ENCODE measurements at places on chromosomes 2 and 18.

DNA sequence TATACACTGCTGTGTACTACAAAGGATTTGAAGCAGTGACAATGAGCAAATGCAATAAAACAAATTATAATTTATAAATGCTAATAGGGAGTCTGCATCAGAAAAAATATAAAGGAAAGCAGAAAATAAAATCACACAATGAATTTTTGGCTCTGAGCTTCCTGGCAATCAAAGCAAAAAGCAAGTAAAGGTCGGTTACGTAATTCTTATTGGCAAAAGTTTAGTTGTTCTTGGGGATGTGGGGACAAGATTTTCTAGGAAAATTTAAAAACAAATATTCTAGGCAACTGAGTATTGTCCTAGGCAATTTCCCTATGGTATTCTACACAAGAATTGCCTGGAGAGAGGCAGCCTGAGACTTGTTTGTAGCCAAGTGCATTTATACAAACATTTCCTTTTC lies 1.8 kb downstream of the ORC2 start:
- DNase-seq = no peak

DNA sequence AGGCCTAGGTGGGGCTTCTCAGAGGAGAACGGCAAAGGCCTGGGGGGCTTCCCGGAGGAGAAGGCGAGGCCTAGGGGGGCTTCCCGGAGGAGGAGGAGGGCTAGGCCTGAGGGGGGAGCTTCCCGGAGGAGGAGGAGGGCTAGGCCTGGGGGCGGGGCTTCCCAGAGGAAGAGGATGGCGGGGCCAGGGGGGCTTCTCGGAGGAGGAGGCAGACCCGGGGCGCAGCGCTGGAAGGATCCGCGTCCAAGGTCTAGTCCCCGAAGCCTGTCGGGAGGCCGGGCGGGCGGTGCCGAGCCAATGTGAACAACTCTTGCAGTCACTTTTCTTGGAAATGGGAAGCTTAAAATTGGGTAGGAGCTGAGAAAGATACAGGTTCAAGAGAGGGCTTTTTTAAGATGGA lies 30.0 kb upstream of the TUBA3D start:
- DNase-seq = no peak

DNA sequence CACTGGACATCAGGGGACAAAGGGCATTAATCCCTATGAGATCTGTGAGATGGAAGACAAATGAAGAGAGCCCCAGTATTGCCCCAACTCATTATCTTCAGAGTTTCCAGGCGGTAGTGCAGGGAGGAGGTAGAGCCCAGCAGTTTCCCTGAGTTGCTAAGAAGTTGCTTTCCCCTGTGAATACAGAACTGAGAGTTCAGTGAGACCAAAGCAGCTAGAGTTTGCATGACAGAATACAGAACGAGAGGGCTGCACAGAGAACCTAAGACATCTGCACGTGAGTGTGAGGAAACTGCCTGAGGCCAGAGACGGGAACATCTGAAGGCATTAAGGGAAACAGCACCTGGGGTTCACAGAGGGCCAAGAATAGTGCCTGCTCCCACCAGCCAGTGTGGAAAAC lies 18.1 kb upstream of the PGAP1 start:
- DNase-seq = no peak

GRCh38 chr2:119753041-119753929 lies 6.4 kb upstream of the PTPN4 start:
- DNase-seq = no peak

DNA sequence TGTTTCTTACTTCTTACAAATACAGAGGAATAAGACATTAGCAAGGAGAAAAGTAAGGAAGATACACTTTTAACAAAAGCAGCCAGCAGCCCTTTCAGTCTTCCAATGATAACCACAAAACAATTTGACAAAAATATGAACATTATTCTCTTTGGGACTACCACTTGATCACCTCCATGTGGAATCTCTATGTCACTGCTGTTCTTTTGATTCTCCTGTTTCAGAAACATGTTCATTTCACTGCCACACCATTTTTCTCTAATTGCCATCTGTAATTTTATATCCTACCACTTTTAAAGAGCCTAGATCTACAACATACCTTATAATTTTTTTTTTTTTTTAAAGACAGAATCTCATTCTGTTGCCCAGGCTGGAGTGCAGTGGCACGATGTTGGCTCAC lies 10.9 kb downstream of the INO80D start:
- DNase-seq = no peak

DNA sequence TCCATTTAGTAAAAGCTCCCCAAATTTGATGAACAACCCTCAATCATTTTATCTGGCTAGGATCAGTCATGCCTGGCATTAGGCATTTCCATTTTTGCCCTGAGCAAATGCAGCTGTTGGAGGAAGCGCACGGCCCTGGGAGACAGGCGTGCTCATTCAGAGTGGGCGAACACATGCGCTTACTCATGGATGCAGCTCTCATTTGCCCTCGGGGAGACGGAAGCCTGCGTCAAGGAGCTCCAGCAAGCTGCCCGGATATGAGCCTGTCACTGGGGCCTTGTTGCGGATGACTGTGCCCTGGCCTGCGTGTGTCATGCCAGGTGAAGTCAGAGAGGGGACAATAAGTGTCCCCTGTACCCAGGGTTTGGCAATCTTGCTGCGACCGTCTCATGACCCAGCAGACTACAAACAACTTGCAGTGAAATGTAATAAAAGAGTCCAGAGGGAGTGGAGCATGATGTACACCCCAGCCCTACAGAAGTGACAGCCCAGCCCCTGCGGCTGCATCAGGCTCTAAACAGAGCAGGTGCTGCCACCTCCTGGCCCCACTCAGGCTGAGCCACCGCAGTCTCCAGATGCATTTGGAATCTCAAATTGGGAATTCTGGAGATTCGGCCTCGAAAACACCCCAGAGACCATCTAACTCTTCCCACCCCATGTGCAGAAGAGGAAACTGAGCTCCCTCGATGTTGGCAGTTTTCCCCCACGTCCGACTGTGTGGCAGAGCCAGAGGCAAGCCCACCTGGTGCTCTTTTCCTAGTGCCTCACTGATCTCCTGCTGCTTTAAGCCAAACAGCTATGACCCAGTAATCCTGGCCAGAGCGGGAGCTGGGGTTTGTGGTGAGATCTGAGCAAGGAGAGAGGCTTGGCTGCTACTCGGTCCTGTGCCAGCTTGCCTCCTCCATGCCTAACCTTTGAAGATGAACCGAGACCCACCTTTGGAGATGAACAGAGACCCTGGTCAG lies 105.0 kb upstream of the ALK start:
- DNase-seq = peak; percentile 35

GRCh38 chr2:196335221-196335634 lies 163.8 kb upstream of the STK17B start:
- DNase-seq = peak; percentile 52

GRCh38 chr18:3877678-3878077 lies 427.7 kb downstream of the TGIF1 start:
- no peak for DNase-seq

- DNase-seq = no peak
Measured at GRCh38 chr2:219186754-219187456, 8.8 kb downstream of the RETREG2 start.

DNA sequence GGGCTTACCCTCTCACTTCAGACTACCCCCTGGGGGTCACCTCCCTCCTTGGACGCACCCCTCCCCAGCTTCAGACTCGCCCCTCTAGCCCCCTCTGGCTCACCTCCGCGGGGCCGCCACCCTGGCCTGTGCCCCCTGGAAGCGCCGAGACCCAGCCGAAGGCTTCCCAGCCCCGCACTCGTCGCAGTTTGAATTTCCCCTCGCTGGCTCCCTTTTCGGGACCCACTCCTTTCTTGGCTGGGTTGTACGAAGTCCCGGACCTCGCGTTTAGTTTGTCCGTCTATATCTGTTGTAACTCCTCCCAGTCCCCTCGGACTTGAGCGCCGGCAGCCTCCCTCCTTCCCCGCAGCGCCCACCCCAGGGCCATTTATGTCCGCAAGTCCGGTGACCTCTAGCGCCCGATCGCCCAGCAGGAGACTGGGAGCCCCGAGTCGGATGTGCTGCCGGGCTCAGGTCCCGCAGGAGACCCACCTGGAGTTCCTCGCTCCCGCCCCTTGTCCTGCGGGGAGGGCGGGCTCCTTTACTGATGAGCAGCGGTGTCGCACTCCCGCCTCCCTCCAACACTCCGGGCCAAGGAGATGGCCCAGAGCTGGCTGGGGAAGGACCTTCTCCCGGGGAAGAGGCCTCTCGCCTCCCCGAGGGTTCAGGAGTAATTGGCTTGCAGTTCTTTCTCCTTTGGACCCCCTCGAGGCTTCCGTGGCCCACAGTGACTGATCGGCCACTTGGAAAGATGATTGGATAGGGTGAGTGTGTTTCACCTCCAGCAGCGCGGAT lies 692 bp upstream of the RAX start:
- no peak for DNase-seq

GRCh38 chr2:67625178-67625577 lies 228.0 kb downstream of the ETAA1 start:
- DNase-seq = no peak

GRCh38 chr18:59140302-59140885 lies 710 bp downstream of the SEC11C start:
- DNase-seq = no peak

DNA sequence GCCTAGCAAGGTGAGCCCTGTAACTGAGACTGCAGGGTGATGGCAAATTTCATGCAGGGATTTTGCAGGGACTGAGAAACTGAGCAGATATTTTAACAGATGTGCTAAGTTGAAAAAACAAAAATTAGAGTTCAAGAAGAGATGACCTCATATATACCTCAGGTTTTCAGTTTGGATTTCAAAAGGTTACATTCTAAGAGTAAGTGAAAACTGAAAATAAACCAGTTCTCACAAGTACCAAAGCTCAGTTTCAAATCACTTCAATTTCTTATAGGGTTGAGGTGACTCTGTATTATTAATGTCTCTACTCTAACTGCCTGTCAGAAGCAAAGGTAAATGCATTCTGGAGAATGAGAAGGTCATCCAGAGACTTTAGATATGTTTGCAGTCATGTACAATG lies 237.4 kb upstream of the VRK2 start:
- no peak for DNase-seq

DNA sequence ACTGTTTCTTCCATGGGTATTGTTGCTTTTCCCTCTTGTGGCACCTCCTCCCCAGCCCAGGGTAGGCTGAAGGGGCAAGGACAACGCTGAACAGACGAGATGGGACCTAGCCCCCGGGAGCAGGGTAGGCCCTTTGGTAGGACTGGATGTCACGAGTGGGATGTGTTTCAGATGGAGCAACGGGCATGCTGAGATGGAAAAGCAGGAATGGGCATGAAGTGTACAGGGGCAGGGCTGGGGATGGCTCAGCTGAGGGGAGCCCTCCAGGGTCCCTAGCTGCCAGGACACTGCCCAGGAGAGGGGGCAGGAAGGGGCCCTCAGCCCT lies 33.4 kb downstream of the ARHGEF4 start:
- no peak for DNase-seq

DNA sequence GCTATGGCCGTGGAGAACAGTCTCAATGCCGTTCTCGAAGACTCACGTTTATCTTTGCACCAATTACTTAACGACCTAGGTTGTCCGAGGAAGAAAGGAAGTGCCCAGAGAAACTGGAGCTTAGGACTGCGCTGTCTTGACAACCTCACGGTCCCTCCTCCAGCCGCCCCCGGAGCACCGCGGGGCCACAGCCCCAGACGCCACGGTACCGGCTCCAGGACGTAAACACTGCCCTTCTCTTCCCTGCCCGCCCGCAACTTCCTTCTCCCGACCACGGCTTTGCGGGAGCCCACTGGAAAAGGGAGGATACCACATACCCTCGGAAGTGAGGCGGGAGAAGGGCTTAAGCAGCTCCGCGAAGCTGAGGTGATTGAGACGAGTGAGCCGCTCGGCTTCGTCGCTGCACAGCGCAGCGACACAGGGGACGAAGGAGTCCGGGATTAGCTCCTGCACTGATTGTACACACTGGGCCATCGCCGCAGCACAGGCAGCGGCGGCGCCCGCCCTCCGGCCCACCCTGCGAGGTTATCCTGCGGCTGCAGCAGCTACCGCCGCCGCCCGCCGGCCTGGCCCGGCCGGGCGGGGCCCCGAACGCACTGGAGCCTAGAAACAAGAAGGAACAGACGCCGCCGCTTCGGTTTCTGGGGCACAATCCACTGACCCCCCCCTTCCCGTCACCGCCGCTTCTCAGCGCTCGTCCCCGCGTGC lies 483 bp downstream of the TRAPPC8 start:
- DNase-seq = peak; percentile 19

- DNase-seq = no peak
Measured at GRCh38 chr2:223389624-223390023, 212.5 kb downstream of the SCG2 start.

GRCh38 chr18:2303517-2304238 lies 267.6 kb downstream of the METTL4 start:
- DNase-seq = no peak

DNA sequence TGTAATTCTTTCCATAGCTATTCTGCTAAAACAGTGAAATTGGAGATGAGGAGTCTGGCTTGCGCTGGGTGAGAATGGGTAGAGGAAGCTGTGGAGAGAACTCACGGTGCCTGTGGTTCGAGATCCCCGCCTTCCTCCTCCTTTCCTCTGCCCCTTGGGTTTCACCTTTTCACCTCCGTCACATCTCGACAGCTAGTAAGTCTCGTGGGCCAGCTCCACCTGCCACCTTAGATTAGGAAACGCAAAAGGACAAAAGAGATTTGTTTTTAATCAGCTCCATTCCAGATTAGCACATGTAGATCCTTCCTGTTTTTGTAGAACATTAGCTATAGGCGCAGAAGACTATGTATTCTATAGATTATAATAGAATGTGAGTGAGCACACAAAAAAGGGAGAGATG lies 20.6 kb downstream of the TRIB2 start:
- no peak for DNase-seq
